ENCODE measurements at places on chromosomes 13 and 19.

DNA sequence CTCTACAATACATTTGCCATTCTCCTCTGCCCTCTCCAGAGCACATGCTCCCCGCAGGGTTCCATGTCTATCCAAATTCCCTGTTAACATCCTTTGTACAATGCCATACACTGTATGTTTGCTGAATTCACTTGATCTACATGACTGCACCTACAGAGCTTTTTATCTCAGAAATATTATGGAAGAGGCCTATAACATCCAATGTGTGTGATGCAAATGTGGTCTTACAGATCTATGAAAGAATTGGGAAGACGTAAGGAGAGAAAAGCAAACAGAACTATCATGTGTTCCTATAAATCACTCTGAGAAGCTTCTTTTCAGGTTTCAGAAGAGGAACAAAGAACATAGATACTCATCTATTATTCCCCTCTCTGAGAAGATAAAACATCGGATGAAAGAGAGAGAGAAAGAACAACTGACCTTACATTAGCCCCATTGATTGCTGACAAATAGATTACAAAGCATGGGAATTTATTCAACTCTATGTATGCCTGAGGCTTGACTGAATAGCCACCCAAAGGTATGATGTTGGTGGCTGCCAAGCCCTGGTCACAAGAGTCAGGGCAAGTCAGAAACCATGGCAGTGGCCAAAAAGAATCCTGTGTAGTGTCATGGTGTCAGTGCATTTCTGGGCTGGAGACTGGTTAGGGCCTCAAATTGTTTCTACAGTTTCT lies 425.2 kb downstream of the FOXO1 start:
- DNase-seq: no peak

DNA sequence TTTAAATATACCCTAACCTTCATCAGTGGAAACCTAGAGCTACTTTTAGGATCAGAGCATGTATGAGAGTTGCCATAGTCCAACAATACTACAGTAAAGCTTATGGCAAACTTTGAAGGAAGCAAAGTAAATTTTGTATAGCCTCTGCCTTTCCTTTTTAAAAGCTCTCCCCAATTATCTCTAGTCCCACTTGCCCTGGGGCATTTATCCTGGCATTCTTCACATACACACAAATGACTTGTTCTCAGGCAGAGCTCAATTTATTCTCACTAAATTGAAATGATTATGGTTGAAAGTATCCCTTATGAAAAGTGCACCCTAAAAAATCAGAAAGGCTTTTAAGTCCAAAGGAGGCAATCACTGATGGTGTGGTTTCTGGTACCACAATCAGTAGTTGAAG lies 94.1 kb upstream of the UFM1 start:
- no peak for DNase-seq

GRCh38 chr13:75255147-75255546 lies 226.8 kb downstream of the TBC1D4 start:
- DNase-seq: no peak

GRCh38 chr13:112670864-112671263 lies 19.0 kb upstream of the ATP11A start:
- no peak for DNase-seq

DNA sequence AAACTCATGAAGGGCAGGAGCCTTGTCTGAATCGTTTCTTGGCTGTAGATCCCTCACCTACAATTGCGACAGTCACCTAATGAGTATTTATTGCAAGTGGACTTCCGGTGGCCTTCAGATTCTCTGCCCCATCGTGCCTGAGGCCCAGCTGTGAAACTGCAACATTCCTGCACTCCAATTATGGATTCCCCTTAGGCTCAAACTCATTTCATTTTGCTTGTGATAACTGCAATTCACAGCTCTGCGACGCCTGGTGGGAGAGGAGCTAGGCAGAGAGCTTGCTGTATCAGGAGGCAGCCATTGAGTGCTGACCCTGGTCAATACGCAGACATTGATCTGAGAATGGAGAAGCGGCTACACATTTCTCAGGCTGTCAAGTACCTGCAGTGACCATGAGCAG lies 59.0 kb downstream of the CCDC70 start:
- DNase-seq: no peak

DNA sequence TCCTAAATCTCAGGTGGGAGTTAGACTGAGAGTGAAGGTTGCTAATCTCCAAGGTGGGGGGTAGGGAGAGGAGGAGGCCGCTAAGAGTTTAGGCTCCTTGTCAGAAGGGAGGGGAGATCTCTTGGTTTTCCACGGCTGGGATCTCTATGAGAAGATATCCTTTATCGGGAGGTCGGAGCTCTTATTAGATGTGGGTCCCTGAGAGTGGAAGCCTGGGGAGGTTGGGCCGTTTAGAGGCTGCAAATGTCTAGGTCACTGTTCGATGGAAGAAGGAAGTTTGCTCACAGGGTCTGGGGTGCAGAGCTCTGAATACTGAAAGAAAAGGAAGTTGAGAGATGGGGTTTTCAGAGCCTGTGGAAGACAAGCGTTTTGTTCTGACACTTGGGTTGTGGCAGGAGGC lies 3.8 kb downstream of the MYADM start:
- DNase-seq: no peak

- peak; percentile 14 for DNase-seq
Measured at GRCh38 chr19:33125929-33126388, 6.0 kb upstream of the WDR88 start.

DNA sequence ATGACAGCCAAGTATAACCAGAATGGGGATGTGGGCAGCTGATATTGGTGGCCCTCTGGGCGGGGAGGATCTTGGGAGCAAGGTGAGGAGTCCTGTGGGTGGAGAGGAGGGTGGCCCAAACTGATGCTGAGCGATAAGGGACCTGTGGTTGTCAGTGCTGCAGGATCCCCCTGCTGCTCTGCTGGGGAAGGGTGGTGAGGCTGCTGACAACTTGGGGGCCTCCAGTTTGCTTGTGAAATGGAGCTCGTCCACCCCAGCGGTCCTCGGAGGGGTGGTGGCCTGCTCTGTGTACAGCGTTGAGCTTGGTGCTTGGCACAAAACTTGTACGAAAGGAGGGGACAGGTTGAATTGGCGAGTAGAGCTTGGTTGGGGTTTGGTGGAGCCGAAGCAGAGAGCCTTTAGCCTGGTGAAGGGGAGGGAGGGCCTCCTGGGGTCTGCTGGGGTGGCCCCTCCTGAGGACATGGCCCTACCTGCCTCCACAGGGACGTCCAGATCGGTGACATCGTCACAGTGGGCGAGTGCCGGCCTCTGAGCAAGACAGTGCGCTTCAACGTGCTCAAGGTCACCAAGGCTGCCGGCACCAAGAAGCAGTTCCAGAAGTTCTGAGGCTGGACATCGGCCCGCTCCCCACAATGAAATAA lies 2.9 kb downstream of the RPS11 start:
- DNase-seq: no peak

DNA sequence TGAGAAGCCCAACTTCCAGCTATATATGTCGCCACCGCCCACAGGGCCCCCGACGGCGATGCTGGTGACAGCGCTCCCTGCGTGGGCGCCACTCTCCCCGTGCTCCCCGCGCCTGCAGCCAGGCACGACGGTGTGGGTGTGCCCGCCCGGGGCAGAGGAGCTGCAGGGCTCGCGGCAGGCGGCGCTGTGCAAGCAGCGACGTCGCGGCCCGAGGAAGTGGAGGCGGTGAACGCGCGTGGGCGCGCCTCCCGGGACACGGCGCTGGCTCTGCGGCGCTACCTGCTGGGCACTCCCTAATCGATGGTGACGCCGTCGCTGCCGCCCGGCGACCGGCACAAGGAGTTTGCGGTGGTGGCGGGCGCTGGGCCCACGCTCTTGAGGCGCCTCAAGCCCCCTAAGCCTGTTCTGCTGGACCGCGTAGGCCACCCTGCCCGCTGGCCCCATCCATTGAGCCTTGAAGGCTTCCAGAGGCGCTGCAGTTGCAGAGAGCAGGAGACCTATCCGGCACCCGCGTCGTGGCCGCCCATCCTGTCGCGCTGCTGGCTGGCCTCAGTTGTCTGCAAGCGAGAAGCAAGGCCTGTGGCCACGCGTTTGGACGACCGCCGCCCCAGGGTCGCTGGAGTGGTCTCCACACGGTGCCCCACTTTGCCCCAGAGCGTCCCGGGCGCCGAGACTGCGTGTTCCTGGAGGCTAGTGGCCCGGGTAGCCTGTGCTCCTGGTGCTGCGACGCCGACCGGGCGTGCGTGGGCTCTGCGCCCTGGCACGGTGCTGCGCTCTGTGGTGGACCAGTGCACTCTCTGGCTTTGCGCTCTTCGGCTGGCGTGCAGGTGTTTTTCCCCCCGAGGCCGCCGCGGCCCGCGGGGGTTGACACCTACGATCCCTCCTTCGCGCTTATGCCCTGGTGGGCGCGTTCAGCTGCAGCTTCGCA lies 23.1 kb downstream of the LRFN3 start:
- peak; percentile 81 for DNase-seq

DNA sequence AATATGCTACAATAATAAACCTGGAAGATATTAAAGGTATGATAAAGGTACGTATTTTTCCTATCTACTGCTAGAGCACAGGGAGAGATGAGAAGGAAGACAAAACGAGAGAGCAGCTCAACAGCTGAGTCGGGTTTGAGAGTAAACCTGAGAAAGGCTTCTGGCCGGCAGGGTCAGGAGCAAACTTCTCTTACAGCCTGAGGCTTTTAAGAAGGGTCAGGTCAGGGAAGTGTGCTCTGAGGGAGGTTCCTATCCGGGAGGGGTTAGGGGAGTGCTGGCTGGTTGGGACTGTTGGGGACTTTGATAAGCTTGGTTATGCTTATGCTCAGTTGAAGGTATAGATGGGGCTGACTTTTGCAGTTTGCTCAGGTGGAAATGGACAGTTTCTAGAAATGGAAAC lies 77.7 kb upstream of the PRR20A start:
- no peak for DNase-seq

GRCh38 chr19:46384396-46384795 lies 29.0 kb downstream of the CCDC8 start:
- DNase-seq: no peak

DNA sequence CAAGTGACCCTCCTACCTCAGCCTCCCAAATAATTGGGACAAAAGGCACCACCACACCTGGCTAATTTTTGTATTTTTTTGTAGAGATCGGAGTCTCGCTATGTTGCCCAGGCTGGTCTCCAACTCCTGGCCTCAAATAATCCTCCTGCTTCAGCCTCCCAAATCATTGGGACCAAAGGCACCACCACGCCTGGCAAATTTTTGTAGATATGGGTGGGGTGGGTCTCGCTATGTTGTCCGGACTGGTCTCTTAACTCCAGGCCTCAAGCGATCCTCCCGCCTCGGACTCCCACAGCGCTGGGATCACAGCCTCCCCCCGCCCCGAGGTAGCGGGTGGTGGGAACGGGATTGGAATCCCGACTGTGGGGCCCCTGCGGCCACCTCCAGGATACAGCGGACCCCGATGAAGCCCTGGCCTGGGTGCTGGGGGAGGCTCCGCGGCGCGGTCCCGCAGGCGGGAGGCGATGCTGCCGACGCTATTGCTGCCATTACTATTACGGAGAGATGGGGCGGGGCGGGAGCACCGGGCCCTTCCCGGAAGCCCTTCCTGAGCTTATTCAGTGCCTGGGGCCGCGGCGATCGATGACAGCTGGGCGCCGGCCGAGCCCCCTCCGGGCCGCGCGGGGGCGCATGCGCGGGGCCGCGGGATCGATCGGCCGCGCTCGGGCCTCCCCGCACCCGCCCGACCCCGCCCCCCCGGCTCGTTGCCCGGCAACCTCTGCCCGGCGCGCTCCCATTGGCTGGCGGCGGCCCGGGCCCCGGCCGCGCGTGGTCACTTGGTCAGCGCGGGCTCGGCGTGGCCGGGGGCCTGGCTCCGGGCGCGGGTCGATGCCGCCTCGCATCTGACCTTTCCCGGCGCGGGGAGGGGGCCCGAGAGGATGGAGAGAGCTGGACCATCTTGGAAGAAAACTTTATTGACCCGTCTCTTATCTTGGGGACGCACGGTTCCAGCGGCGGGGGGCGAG lies 27.9 kb upstream of the ONECUT3 start:
- no peak for DNase-seq

- no peak for DNase-seq
Measured at GRCh38 chr19:12773571-12773970, 1.8 kb downstream of the HOOK2 start.

GRCh38 chr19:58350001-58350861 lies 3.1 kb downstream of the A1BG start:
- no peak for DNase-seq

GRCh38 chr19:38284422-38284821 lies 19.6 kb upstream of the C19orf33 start:
- DNase-seq: no peak

GRCh38 chr19:5051619-5052018 lies 82.7 kb downstream of the KDM4B start:
- no peak for DNase-seq

DNA sequence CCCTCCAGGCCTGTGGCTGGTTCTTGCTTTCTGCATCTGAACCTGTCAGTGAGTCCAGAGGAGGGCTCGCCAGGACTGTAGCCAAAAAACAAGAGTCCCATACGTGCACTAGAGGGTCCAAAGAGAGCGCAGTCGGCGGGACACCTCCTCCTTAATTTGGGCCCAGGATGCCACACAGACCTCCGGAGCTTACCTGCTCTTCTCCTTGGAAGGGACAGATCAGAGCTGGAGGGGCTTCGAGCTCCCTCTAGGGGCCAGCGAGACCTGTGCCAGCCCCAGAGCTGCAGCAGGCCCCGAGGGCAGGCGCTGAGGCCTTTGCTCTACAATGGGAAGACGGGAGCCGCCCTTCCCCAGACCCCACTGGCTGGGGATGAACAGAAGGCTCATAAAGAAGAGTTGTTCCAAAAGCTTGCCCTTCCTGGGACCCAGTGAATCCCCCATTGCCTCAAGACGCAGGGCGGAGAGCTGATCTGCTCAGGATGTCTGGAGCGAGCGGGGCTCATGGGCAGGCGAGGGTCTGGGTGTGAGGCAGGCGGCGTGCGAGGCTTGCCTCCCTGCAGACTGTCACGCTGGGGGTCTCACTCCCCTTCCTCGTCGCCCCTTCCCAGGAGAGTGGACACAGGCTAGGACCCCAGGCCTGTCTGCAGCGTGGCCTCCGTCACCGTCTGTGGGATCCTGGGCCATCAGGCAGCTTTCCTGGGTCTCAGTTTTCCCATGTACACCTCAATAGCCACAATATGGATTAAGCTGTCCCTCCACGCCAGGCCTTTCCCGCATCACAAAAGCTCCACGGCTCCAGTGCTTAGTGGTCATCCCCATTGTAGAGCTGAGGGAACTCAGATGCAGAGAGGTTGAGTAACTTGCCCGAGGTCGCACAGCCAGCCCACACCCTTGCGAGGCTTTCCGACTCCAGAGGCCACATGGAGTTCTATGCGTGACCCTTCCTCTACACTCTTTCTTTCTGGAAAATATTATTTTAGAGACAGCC lies 46.9 kb upstream of the VSTM2B start:
- DNase-seq: no peak

- DNase-seq: no peak
Measured at GRCh38 chr19:40217027-40217810, 965 bp downstream of the TTC9B start.

Data from activated T-helper 1 cell treated with Interleukin-2 at 50 U/mL for 16 hours (primary cell).